ENCODE measurements at places on chromosomes 7 and 10.

DNA sequence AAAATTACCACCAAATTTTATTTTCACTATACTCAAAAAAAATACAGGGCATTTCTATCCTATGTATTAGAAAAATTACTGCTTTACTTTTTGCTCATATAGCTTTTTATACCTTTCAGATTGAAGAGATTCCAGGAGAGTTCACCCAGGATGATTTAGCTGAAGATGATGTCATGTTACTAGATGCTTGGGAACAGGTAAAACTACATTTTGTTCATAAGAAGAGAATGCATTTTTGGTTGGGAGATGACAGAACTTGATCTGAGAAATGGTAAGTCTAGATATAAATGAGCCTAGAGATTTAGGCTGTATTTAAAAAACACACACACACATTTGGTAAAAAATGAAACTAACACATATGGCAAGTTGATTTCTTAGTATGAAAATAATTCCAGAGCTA, 38.1 kb upstream of the ARL4A start:
- DNase-seq, result no peak

GRCh38 chr10:68981074-68981473, 7.5 kb upstream of the KIFBP start:
- DNase-seq, result no peak

DNA sequence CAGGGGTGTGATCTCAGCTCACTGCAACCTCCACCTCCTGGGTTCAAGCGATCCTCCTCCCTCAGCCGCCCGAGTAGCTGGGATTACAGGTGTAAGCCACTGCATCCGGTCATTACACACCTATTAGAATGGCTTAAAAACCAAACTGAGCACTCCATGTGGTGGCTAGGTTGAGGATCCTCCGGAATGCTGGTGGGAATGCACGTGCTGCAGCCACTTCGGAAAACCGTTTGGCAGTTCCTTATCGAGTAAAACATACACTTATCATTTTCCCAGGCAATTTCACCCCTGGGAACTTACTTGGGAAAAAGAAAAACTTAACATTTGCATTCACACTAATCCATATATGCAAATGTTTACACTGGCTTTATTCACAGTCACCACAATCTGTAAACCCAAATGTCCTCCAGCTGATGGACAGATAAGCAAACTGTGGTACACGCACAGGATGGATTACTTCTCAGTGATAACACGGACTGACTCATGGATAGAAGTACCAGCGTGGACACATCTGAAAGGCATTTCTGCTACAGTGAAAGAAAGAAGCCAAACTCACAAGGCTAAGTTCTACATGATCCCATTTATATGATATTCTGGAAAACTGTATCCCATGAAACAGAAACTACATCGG, 20.4 kb downstream of the RFC2 start:
- DNase-seq, result no peak

GRCh38 chr7:14894826-14895225, 7.7 kb downstream of the DGKB start:
- no peak for DNase-seq

DNA sequence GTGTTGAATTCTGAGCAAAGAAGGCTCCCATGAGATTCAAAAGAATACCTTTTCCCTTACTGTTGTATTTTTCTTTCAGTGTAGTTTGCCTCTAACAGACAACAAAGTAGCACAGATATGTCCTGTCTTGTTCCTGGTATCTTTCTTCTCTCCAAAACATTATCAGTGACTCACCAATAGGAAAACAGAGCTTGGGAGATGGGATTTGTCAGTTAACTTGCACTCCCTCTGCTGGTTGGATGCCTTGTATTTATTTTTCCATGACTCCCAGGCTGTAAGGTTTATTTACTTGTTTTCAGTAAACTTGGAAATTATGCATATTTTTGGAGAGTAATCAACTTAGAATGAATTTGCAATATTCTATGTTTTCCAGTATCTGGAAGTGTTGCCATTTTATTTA, 129.7 kb downstream of the SAMD9 start:
- DNase-seq, result no peak
